ENCODE measurements at places on chromosomes 7 and 10.

GRCh38 chr10:29798921-29799690 is 164.3 kb upstream of the SVIL start:
- no peak for DNase-seq

- no peak for DNase-seq
Measured at GRCh38 chr7:94559972-94560371, 50.4 kb downstream of the CASD1 start.

DNA sequence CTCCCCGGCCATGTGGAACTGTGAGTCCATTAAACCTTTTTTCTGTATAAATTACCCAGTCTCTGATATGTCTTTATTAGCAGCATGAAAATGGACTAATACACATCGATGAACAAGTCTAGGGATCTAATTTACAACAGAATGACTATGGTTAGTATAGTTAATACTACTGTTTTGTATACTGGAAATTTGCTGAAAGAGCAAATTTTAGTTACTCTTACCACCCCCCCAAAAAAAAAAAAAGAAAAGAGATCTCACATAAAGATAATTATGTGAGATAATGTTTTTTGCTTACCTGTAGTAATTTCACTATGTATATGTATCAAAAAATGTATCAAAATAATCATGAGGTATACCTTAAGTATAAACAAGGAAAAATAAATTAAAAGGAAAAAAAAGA is 199.5 kb upstream of the GRM3 start:
- no peak for DNase-seq

DNA sequence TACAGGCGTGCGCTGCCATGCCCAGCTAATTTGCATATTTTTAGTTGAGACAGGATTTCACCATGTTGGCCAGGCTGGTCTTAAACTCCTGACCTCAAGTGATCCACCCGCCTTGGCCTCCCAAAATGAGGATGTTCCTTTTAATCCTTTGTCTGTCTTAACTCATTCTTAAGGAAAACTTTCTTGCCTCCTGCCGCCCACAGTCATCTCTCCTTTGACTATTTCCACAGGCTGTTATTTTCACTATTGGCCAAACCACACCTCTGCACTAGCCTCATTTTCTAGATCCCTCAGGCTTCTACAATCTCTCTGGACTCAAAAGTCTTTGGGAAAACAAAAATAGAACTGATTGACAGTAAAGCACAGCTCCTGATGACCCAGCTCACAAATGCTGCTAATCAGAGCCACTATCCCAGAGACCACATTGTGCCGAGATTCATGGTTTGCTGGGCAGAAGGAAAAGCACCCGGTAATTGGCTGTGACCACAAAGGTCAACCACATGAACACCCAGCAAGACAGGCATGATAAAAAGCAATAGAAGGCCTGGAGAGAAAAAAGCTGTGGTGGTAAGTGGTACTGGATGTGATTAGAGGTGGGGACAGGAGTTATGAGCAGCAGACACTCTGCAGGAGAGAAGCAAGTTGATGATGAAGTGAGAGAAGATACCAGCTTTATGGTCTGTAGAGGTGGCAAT is 44.1 kb upstream of the ZNRF2 start:
- no peak for DNase-seq

DNA sequence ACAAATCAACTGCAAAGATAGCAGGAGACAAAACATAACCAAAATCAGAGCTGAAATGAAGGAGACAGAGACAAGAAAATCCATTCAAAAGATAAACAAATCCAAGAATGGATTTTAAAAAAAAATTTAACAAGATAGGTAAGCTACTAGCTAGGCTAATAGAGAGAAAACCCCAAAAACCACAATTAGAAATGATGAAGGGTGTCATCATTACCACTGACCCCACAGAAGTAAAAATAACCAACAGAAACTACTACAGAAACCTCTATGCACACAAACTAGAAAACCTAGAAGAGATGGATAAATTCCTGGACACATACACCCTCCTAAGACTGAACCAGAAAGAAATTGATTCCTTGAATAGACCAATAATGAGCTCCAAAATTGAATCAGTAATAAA is 117.6 kb downstream of the DNAJC1 start:
- DNase-seq: no peak

DNA sequence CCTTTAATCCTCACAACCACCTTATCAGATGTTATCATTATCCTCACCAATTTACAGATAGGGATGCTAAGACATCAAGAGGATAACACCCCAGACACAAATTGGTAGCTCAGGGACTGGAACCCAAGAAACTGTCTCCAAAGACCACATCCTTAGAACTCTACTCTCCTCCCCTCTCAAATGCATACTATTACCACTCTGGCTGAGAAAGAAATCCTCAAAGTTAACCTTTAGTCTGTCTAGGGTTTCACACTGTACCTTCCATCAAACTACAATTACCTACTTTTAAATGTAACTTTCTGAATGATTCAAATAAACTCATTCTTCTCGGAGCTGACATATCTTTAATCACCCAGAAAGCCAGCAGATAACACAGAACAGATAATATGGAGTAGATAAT is 6.6 kb downstream of the EZH2 start:
- DNase-seq: no peak

- no peak for DNase-seq
Measured at GRCh38 chr10:117547716-117548668, 5.4 kb downstream of the EMX2 start.

DNA sequence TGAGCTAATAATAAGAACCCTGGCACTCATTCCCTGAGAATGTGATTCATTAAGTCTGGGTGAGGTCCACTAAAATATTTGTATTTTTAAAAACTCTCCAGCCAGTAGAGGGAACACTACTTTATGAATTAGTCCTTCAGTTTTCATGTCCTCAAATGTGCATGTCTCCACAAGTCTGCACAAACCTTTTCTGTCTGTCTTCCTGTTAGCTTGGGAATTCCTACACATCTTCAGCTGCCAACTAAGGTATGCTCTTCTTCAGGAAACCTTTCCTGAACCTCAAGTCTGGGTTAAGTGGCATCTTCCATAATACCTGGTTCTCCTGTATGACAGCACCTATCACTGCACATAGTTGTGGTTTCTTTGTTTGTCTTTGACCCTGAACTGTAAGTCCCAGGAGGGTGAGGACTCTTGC is 119.6 kb upstream of the MKX start:
- DNase-seq: no peak

GRCh38 chr7:30526163-30526562 is 21.5 kb upstream of the GGCT start:
- no peak for DNase-seq

DNA sequence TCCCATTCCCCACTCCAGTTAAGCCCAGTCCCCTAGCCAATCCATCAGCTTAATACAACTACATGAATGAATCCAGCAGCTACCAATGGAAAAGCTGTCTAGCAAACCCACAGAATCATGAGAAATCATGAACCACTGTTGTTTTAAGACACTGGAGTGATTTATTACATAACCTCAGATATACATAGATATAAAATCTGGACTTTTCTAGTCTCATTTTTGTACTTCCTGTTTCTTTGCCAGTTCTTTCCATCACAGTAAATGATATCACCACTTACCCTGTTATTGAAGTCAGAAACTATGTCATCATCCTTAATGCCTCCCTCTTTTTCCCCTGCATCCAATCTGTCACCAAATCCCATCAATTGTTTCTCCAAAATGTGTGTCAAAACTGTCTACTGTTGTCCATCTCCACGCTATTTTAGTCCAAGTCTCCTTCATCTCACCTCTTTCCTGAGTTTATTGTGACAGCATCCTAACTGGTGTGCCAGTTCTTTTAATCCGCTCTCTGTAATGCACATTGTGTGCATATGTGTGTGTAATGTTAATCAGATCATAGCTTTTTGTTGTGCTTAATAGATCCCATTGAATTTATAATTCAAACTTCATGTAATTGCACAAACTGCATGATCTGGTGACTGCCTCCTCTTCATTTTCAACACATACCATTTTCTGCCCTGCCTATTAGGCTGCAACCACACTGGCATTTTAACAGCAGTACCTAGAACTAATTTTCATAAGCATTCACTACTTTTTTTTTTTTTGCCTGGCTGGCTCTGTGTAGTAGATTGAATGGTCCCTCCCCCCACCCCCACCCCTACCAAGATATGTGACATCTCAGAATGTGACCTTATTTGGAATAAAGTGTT is 56.0 kb downstream of the MKLN1 start:
- DNase-seq: no peak

GRCh38 chr10:68230268-68230667 is 1.6 kb downstream of the ATOH7 start:
- DNase-seq: no peak

DNA sequence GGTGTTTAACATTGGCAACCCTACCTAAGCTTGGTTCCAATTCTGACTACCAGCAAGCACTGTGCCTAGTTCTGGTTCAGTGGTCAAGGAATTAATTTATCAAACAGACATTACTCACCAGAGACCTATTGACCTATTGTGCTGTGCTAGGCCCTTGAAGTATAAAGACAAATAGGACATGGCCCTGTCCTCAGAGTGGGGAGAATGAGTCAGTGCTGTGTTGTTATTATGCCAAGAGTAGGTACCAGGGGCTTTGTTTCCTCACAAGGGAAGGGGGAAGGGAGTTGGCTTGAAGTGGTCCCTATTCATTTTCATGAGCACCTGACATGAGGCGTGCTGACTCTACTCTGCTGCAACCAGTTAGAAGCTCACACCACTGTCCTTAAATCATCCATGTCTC is 62.6 kb upstream of the PLPP4 start:
- DNase-seq: no peak

DNA sequence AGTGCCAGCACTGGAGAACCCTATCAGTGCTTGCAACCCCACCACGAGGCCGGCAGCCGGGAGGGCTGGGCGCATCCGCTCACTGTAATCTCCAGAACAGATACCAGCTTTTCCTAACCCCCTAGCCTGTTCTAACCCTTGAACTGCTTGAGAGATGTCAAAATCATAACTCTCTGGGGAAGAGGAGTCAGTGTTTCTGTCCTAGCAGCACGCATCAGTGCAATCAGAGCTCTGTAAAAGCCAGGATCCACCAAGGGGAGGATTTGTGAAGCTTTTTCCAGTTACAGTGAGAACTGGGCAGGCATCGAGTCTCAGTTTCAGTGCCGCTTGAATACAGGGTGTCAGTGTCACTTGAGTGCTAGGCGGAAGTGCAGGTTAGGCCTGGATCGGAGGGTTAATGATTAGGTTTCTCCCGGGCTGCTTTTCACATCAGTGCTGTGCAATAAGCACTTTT is 104.5 kb upstream of the INSYN2A start:
- no peak for DNase-seq

GRCh38 chr10:6128087-6128486 is 39.3 kb downstream of the RBM17 start:
- DNase-seq: no peak

DNA sequence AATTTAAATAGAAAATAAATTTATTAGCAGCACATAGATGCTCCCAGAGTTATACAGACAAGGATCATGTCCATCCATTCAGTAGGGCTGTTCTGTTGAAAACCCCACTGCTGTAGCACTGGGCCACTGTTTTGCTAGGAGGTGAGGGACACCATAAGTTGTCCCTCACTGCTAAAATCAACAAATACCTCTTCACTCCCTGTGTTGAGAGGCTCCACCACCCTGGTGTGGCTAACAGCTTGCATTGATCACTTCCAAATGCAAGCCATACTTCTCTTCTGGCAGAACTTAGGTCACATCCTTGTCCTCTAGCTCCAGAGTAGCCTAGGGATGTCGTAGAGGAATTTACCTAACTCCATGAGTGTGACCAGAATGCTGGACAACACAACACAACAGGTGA is 55.4 kb downstream of the MDFIC start:
- no peak for DNase-seq

GRCh38 chr7:74190259-74190658 is 16.1 kb downstream of the EIF4H start:
- no peak for DNase-seq

- no peak for DNase-seq
Measured at GRCh38 chr10:124293616-124294449, 124.9 kb downstream of the OAT start.

DNA sequence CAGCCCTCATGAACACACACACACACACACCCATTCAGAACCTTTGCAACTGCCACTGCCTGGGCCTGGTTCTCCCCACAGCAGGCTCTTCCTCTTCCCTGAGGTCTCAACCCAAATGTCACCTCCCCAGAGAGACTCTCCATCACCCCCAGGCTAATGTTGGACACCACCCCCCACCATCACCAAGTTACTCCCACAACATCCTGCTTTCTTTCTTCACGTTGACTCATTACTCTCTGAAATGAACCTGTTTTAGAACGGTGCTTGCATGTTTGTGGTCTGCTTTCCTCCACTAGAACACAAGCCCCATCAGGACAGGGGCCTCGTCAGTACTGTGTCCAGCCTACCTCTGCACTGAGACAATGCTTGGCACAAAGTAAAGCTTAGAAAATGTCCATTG is 16.0 kb downstream of the AFAP1L2 start:
- no peak for DNase-seq

GRCh38 chr7:127807829-127808228 is 155.8 kb downstream of the SND1 start:
- DNase-seq: no peak

DNA sequence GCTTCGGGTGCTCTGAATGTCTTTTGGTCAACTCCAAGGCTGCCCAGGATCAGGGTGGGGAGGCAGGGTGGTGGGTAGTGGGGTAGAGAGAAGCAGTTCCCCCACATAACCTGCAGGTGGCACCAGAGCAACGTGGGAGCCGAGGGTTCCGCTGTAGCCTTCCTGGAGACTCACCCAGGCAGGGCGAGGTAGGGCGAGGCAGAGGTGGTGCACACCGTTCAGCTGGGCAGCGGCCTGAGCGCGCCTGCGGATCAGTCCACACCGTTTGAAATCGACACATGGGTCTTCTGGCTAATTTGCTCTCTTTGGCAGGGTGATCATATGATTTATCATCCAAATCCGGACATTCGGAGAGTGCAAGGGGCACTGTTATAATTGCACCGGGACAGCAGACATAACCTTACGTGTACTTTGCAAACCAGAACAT is 41.4 kb upstream of the MAP3K8 start:
- DNase-seq: peak; percentile 67

DNA sequence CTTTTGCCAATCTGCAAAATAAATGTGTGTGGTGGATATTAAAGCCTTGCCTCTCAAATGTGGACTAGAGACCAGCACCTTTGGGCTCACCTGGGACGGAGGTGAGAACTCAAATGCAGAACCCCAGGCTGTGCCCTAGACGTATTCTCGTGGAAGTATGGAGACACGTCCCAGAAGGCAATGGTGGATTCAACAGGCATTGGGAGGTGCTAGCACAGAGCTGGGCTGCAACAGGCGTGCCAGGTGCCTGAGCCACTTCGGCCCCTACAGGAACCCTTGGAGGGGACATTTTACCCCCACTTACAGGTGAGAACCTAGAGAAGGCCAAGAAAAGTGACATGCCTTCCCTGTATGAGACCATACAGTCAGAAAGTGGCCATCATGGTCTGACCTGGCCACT is 12.2 kb downstream of the DDX56 start:
- DNase-seq: no peak

GRCh38 chr10:49564461-49565009 is 25.6 kb upstream of the ERCC6 start:
- no peak for DNase-seq

All from activated T-cell treated with anti-CD3 and anti-CD28 coated beads for 24 hours (primary cell).